ENCODE measurements at places on chromosomes 13 and 19. TPM values are rescaled to one million over a fixed set of nuclear protein-coding genes. Genes with fewer than 3 reads are reported as not detected.

DNA sequence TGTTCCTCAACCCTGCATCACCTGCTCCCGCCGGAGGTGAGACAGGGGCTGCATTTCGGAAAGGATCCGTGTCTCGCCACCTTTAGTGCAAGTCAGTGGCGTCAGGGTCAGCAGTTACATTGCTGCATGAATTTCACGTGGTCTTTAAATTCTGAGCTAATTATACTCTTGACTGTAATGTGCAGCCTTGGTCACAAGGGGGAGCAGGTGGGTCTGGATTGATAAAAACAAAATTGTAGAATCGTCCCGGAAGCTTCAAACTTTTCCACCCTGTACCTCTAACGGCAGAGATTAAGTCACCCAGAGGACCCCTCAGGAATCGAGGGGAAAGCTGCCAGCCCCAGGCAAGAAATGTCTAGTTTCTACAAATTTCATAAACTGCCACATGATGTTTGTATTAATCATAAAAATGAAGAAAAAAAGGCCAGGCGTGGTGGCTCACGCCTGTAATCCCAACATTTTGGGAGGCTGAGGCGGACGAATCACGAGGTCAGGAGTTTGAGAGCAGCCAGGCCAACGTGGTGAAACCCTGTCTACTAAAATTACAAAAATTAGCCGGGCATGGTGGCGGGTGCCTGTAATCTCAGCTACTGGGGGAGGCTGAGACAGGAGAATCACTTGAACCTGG is 20.2 kb downstream of the BBC3 start:
- DNase-seq: peak; percentile 97
- no peaks in the 10 kb centered on the region for H3K27me3 ChIP-seq
- H3K27ac ChIP-seq: peak overlapping the region; percentile 50
- H3K4me3 ChIP-seq: no peak overlapping the region

SETDB2 gene
- total RNA-seq: 9.1 TPM

- H3K4me1 ChIP-seq: peaks cover 19% of the 10 kb centered on the region
- H3K27ac ChIP-seq: no peak overlapping the region
- no peak for DNase-seq
Measured at GRCh38 chr13:98216135-98216565, 39.1 kb upstream of the RNF113B start.

DNA sequence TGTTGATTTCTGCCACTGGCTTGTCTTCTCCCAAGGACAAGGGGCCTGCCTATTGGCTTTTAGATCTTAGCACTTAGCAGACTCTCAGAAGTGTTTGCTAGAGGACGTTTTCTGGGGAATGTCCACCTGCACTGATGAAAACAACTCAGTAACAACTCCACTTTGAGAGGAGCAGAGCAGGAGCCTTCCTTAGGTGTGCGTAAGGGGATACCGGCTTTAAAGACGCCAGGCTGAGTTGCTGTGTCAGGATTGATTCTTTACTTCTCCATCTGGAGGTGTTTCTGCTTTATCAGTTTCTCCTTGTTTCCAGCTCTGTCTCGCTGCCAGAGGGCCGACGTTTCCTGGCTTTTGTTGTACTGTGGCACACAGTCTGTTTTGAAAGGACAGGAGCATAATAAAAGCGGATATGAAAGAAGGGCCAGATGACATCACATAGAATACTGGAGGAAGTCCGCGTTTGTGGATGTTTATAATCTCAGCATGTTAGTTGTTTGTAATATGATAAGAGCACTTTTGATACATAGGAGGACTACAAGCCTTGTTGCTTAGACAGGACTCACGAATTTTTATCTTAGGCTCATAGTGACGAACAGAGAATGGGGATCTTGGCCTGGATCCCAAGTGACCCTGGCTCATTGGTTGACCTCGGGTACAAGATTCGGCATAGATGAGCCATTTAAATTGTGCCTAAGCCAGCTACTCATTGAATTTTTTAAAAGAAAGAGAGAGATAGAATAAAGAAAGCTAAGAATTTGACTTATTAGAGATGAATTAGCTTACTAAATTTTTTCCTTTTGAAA is 34.6 kb downstream of the COL4A2 start:
- peaks cover 66% of the 10 kb centered on the region for H3K4me1 ChIP-seq
- H3K27ac ChIP-seq: peak overlapping the region; percentile 92
- peak overlapping the region; percentile 30 for H3K4me3 ChIP-seq
- DNase-seq: no peak

GRCh38 chr19:50992666-50993035 is 8.8 kb downstream of the KLK8 start:
- H3K27ac ChIP-seq: no peak overlapping the region
- no peaks in the 10 kb centered on the region for H3K27me3 ChIP-seq
- no peaks in the 10 kb centered on the region for H3K36me3 ChIP-seq
- H3K4me1 ChIP-seq: no peaks in the 10 kb centered on the region
- H3K4me3 ChIP-seq: no peak overlapping the region

DNA sequence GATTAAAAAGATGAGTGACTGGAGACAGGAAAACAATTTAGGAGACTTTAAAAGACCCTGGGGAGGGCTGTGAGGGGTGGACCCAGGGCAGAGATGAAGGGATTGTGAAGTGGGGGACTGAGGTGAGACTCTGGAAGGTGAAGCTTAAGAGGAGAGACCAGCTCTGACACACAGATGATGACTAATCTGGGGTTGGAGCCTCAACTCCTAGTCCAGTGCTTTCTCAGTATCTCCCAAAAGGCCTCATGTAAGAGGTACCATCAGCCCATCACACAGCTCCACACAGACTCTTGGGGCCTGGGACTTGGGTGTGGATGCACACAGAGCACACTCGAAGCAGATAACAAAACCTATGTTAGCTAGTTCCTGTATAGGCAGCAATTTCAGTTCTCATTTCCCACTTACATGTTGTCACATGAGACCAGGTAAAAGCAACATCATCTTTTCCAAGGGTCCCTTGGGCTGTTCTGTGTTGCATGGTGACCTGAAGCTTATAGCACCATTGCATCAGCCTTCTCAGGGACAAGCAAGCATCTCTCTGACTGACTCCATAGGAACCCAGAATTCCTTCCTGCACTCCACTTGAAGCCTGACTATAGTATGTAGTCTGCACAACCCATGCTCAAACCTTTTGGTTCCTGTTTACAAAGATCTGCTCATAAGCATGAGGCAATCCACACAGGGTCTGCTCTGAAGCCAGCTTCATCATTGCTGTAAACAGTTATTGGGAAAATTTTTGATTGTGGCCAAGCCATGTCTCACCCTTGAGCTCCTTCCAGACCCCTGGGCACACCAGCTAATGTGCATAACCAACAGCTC is 88.6 kb upstream of the MYCBP2 start:
- no peak overlapping the region for H3K27ac ChIP-seq
- H3K4me1 ChIP-seq: no peaks in the 10 kb centered on the region
- H3K27me3 ChIP-seq: no peaks in the 10 kb centered on the region
- no peaks in the 10 kb centered on the region for H3K36me3 ChIP-seq
- no peak overlapping the region for H3K4me3 ChIP-seq

Data from esophagus muscularis mucosa (tissue), 4 donors.